ENCODE measurements at places on chromosomes 12 and 14.

- DNase-seq = peak; percentile 82
Measured at GRCh38 chr14:91891721-91892220, 24.4 kb upstream of the TC2N start.

DNA sequence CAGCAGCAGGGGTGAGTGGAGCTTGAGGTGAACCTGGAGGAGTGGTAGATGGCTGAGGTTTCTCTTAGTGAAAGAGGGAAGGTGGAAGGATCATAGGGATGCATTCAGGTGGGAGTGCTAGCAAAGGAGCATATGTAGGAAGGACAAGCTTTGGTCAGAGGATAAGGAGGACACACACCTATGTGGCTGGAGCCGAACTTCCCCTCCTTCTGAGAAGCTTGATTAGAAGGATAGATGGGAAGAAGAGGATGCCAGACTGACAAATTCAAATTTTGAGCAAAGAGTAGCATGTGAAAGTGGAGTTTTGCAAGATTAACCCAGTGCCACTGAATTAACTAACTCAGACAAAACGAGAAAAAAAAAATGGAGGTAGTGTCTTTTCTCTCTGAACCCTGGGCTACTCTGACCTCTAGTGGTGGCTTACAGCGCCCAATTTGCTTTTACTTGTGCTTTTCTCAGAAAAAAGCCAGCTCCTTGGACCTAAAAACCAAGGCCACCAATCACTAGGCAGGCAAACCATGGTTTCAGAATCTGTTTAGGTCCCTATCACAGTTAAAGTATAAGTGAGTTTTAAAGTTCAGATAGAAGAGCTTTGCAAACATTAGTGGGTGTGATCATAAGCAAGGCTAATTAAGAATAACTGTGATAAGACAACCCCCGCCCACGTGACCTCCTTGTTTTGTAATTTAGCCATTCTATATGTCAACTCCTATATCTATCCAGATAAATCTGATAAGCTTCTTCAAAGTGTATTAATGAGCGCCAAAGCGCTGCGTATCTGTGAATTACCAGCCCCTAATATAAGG is 15.5 kb downstream of the EMP1 start:
- DNase-seq = peak; percentile 87

- DNase-seq = no peak
Measured at GRCh38 chr12:104641862-104642261, 185.1 kb downstream of the CHST11 start.

- DNase-seq = no peak
Measured at GRCh38 chr12:57296291-57296690, 45.3 kb upstream of the STAC3 start.

GRCh38 chr14:32166029-32166428 is 35.8 kb upstream of the RNU6-7 start:
- DNase-seq = no peak

- DNase-seq = no peak
Measured at GRCh38 chr12:81644503-81644902, 114.6 kb downstream of the PPFIA2 start.

DNA sequence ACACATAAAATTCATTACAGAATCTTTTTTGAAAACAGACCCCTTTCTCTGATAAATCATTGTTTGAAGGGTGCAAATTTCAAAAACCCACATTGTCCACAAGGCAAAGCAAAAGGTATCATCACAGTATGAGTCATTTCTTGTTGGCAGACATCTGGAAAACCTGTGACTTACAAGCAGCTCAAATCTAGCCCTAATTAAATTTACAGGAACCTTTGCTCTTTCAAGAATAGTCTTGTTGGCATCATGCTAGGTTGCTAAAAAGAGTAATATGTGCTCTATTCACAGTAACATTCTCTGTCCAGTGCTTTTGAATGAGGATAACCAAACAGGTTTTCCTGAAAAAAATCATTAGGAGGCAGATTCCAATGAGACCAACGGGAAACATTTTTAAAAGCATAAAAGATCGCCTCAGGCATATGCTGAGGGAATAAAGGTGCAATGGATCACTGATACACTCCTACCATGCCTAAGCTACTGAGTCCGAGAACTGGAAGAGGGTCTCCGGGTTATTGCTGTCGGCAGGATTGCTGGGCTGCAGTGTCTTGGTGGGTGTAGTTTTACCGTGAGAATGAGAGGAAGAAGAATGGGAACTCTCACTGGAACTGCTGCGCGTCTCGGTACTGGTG is 55.5 kb upstream of the TTC7B start:
- no peak for DNase-seq

DNA sequence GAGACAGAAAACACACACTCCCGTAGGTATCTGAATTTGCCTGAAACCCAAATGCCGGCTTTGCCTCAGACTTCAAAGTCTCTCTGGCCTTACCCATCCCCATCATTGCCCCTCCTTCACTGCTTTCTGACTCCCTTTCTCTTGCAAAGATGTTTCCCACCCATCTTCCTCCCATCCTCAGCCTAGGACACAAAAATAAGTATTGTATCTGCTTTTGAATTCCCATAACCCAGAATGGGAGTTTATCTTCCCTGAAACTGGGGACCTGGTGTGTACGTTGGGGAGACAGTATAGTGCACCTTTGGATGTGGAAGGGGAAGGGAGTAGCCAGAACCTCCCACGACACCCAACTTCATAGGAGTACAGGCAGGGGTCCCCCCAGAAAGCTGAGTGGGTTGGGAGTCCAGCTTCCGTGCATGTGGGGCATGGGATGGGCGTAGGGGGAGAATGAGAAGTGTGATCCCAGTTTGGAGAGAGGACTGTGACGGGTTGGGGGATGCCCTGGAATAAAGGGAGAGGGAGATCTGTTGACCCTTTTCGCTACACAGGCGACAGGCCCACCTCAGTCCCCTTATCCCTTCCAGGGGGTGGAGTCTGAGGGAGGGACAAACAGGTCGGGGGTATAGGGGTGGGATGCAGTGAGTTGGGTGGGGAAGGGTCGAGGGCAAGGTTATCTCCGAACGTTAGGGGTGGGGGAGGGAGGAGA is 488 bp upstream of the KIF5A start:
- DNase-seq = no peak

- DNase-seq = no peak
Measured at GRCh38 chr12:114275086-114275485, 130.9 kb downstream of the TBX5 start.

DNA sequence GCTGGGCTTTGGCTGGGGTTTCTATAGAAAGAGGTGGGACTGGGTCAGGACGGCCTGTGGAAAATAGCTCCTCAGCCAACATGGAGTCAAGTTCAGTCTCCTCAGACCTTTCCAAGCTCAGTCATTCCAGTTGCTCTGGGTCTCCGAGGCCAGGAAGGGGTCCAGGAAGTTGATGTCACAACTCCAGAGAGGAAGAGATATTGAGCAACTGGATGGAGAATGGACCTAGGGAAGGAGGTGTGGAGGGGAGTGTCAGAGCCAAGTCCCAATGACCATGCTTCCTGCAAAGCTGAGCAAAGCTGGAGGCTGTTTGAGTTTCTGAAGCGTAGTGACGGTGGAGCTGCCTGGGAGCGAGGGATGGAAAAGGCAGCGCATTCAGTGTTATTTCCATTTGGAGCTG is 86.1 kb downstream of the SLC24A4 start:
- DNase-seq = no peak

GRCh38 chr12:124388679-124389137 is 93.8 kb downstream of the RFLNA start:
- DNase-seq = peak; percentile 79
